ENCODE measurements at places on chromosomes 4 and X. TPM values are rescaled to one million over a fixed set of nuclear protein-coding genes. Genes with fewer than 3 reads are reported as not detected.

The SRPX2 gene
- 4.4 TPM for total RNA-seq

The TXK gene
- 0.57 TPM for total RNA-seq

The ZFP42 gene
- not detected for total RNA-seq

The HOPX gene
- total RNA-seq = 1.5 TPM

The CYBB gene
- total RNA-seq = 7.7 TPM

The ARMCX6 gene
- 15.8 TPM for total RNA-seq

GRCh38 chrX:150913511-150913910 is 15.0 kb upstream of the CD99L2 start:
- DNase-seq = no peak
- H3K36me3 ChIP-seq = no peaks in the 10 kb centered on the region
- no peaks in the 10 kb centered on the region for H3K4me1 ChIP-seq
- H3K27ac ChIP-seq = no peak overlapping the region
- H3K4me3 ChIP-seq = no peak overlapping the region
- H3K27me3 ChIP-seq = no peaks in the 10 kb centered on the region

GRCh38 chrX:115284877-115285276 is 4.6 kb upstream of the LUZP4 start:
- H3K27me3 ChIP-seq = no peaks in the 10 kb centered on the region

- DNase-seq = no peak
- H3K36me3 ChIP-seq = no peaks in the 10 kb centered on the region
- H3K27me3 ChIP-seq = no peaks in the 10 kb centered on the region
- no peaks in the 10 kb centered on the region for H3K4me1 ChIP-seq
- no peak overlapping the region for H3K4me3 ChIP-seq
These were observed 72.1 kb upstream of the GC start for GRCh38 chr4:71855944-71856343.

- no peak for DNase-seq
- H3K4me3 ChIP-seq = no peak overlapping the region
- H3K36me3 ChIP-seq = no peaks in the 10 kb centered on the region
- no peak overlapping the region for H3K27ac ChIP-seq
- no peaks in the 10 kb centered on the region for H3K4me1 ChIP-seq
These were observed 324.2 kb downstream of the PCDH19 start for GRCh38 chrX:100085846-100086245.

GRCh38 chr4:108851366-108851765 is 88.5 kb upstream of the ETNPPL start:
- H3K27ac ChIP-seq = no peak overlapping the region
- DNase-seq = no peak
- no peaks in the 10 kb centered on the region for H3K27me3 ChIP-seq
- H3K4me3 ChIP-seq = no peak overlapping the region

- no peaks in the 10 kb centered on the region for H3K4me1 ChIP-seq
- no peak overlapping the region for H3K4me3 ChIP-seq
- no peak for DNase-seq
- no peaks in the 10 kb centered on the region for H3K27me3 ChIP-seq
- no peaks in the 10 kb centered on the region for H3K36me3 ChIP-seq
These were observed 47.2 kb downstream of the SLC34A2 start for GRCh38 chr4:25702848-25703247.

GRCh38 chrX:39674490-39675161 is 423.1 kb downstream of the BCOR start:
- no peaks in the 10 kb centered on the region for H3K36me3 ChIP-seq
- H3K4me1 ChIP-seq = no peaks in the 10 kb centered on the region
- DNase-seq = no peak

DNA sequence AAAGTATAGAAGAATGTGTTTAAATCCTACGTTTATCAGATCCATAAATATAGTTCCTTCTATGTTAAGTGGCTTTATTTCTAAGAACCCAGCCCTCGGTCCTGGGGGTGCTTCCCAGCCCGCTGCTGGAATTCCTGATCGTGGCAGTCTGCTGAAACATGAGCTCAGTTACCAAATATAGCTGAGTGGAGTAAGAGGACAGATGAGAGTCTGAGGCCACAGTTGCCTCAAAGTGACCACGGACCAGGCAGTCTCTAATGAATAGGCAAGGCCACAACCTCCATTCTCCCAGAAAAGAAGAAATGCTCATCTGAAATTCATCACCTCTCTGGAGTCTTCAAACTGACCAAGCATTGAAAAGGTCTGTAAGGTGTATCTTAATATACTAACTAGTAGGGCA is at the start of gene PALLD:
Gene PALLD (plus strand): TSS at position 219 of the 400 bp plus-strand sequence.
- H3K36me3 ChIP-seq = no peaks in the 10 kb centered on the region
- no peak within 1 kb of the TSS for H3K27ac ChIP-seq
- no peak within 1 kb of the TSS for H3K4me3 ChIP-seq
- H3K27me3 ChIP-seq = no peaks in the 10 kb centered on the region

GRCh38 chr4:2062808-2063524 is 3.8 kb downstream of the NAT8L start:
- peaks cover 3% of the 10 kb centered on the region for H3K4me1 ChIP-seq
- H3K36me3 ChIP-seq = no peaks in the 10 kb centered on the region
- no peak overlapping the region for H3K4me3 ChIP-seq
- no peak overlapping the region for H3K27ac ChIP-seq
- peaks cover 36% of the 10 kb centered on the region for H3K27me3 ChIP-seq

DNA sequence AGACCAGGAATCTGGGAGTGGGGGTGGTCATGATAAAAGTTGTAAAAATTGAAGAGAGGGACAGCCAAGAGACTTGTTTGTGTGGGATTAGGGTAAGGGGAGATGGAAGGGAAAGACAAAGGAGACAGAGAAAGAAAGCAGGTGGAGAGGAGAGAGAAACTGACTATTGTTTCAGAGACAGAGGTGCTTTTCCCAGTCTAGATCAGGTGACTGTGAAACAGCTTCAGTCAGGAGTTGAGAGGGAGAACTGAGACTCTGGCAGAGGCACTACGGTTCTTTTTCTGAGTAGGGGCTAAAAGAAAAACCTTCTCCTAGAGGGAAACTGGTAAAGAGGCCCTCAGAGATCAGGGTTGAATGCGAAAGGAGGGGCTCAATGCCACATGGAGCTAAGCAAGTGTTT is 106.4 kb downstream of the KDR start:
- no peaks in the 10 kb centered on the region for H3K36me3 ChIP-seq
- DNase-seq = no peak
- H3K27ac ChIP-seq = no peak overlapping the region
- H3K4me1 ChIP-seq = no peaks in the 10 kb centered on the region
- no peak overlapping the region for H3K4me3 ChIP-seq

GRCh38 chr4:56772134-56772533 is 49.4 kb downstream of the SPINK2 start:
- no peaks in the 10 kb centered on the region for H3K36me3 ChIP-seq
- H3K27me3 ChIP-seq = no peaks in the 10 kb centered on the region
- no peak for DNase-seq
- H3K27ac ChIP-seq = no peak overlapping the region
- peaks cover 4% of the 10 kb centered on the region for H3K4me1 ChIP-seq

- no peak for DNase-seq
- no peak overlapping the region for H3K27ac ChIP-seq
- no peaks in the 10 kb centered on the region for H3K27me3 ChIP-seq
- no peak overlapping the region for H3K4me3 ChIP-seq
These were observed 138.0 kb downstream of the ZNF674 start for GRCh38 chrX:46407036-46407752.

DNA sequence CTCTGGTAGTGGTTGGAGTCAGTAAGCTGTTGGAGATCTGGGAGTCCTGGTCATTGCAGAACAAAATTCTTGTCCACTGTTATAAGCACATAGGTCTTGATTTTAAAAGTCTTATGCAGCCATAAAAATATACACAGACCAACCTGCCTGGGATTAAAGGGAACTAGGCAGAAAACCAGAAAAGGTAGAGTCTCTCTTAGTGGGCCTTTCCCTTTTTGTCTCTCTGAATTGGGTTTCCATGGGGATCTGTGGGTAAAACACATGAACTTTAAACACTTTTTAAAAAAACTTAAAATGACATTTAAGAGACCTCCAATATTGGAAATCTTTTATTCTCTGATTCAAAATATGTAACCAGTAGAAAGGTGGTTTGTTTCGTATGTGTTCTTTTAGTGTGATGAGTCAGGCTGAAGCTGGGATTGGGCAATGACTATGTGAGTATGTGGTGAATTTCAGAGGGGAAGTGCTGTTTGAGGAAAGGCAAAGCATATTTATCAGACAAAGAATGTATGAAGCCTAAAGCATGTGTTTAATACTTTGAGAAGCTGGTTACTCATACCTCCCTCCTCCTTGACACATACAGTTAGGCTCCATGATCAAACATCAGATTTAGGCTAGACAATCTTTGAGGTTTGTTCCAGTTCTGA is 29.6 kb downstream of the SLC16A2 start:
- no peak overlapping the region for H3K27ac ChIP-seq
- H3K4me3 ChIP-seq = no peak overlapping the region
- no peaks in the 10 kb centered on the region for H3K36me3 ChIP-seq
- DNase-seq = no peak

GRCh38 chr4:72895408-72895807 is 174.1 kb downstream of the COX18 start:
- no peak overlapping the region for H3K27ac ChIP-seq
- no peak for DNase-seq
- H3K27me3 ChIP-seq = no peaks in the 10 kb centered on the region
- H3K4me1 ChIP-seq = no peaks in the 10 kb centered on the region

- no peak for DNase-seq
- H3K4me3 ChIP-seq = no peak overlapping the region
- H3K27me3 ChIP-seq = peaks cover 8% of the 10 kb centered on the region
- no peaks in the 10 kb centered on the region for H3K4me1 ChIP-seq
- no peaks in the 10 kb centered on the region for H3K36me3 ChIP-seq
These were observed 5.7 kb downstream of the RTL5 start for GRCh38 chrX:72126048-72126415.

All from colonic mucosa (tissue), 4 donors.